ENCODE measurements at places on chromosomes 5 and 9.
A peak's percentile ranks its signal among the peaks of the same experiment; 100 is the strongest.

DNA sequence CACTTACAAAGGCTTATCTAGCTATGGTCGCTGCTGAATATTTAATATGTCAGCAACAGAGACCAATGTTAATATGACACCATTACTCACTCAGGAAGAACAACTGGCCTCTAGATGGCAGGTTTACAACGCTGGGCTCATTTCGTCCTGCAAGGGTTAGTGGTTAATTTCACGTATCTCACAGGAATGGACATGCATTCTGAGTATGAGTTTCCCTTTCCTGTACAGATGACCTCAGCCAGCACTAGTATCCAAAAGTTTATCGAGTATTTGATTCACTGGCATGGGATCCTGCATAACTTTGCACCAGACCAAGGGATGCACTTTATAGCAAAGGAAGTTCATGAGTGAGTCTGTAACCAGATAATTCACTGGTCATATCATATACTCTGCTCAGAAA is 8.7 kb upstream of the TRPC7 start:
- no peak for DNase-seq

- DNase-seq = no peak
These were observed 24.0 kb downstream of the NDUFS6 start for GRCh38 chr5:1824903-1825841.

DNA sequence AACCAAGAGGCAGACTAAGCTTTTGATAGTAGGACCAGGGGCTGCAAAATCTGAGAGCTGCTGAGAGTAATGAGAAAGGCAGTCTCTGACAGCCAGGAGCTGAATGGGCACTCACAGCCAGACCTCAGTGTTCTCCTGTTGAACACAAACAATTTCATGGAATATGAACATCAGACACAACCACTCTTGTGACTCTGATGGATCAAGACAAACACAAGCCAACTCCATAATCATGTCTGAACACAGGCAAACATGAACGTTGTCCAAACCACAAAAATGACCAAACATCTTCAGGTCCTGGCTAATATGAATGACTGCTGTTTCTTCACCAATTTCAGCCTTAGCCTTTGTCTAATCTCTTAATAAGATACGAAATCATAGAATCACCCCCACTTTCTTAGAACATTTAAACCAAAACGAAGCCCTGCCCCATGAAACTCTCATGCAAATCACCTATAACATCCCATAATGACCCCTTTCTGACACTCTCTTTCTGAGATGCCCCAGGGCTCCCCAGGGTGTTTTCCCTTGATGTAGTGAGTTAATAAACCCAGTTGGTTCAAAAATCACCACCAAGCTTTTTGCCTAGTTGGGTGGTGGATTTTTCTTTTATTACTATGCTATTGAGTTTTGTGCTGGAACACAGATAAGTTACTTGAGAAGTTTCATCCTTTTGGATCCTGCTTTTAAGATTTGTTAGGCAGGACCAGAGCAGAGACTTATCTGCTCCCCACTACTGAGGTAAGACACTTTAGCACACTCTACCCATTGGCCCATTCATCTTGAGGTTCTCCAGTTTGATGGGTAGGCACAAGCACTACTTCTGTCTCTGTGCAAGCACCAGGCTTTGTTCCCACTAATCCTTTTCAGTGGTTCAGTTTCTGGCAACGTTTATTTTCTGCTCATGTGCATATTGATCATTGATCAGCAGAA is 5.9 kb upstream of the ERAP2 start:
- DNase-seq = no peak

DNA sequence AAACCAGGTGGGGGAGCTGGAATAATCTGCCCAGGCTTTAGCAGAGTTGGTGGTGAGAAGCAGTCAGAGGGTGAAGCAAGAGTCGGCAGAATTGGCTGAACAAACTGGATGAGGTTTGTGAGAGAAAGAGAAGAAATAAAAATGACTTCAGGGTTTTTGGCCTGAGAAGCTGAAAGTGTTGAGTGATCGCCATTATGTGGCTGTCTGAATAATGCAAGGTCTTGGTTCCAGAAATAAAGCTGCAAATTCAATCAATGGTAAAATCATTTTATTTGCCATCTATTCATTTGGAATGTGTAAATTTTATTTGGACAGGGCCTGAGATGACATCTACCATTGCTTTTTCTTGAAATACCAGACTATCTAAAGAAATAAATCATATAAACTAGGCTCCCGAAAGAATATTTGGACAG is 50.4 kb upstream of the DAB2 start:
- no peak for DNase-seq

- no peak for DNase-seq
These were observed 1085.2 kb upstream of the ARRDC3 start for GRCh38 chr5:92468295-92468694.

GRCh38 chr5:114790403-114790792 is 379.3 kb downstream of the TRIM36 start:
- DNase-seq = no peak

DNA sequence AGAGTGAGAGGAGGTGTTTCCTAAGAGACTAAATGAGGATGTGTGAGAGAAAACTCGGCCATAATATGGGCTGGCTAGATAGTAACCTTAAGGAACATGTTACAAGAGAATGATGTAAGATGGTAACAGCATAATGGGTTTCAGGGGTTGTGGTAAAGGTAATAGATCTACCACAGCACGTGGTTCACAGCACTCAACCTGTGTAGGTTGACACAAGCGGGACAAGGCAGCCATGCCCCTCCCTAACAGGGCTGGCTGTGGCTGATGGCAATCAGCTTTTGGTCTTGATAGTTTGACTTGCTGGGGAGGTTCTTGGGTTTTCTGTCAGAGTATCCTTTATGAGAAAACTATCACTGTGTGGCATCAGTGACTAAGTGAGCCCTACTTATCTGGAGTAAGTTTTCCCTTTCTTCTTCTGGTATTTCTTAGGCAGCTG is 138.6 kb downstream of the TRIO start:
- DNase-seq = no peak

DNA sequence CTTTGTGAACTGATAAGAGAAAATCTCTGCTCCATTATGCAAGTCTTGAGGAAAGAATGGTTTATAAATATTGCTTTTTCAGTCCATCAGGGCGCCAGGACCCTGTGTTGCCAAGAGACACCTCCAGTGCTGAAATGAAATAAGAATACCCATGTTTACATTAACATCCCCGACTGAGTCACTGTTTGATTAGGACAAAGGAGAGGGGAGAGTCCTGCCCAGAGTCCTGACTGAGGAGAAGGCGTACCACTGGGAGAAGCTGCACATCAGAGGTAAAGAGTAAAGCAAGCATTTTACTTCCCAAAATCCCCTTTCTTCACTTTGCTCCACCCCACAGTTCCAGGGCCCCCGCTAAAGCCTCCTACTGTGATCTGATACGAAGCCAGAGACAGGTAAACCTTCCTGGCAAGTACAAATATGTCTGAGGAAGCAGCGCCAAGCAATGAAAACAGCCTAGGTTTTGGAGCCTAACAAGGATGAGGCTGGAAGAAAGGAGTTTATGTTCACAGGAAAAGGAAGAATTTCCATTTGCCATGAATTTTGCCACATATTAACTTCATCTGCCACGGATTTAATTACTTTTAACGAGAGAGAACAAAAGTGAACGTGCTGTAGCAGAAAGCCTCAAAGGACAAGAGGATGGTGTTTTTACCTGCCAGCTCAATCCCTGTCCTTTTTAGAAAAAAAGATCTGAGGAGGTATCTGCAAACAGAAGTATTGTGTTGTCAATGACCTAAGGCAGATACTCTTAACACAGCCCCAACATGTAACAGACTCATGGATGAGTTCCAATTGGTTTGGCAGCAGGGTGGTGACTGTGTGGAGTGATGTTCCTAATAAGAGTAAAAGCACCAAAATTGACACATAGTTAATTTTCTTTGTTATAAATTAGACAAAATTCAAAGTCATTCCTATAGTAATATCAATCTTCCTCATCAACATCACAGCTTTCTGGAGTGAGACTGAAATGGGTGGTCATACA is 209.4 kb upstream of the TLE4 start:
- no peak for DNase-seq

- DNase-seq = peak; percentile 23
These were observed 32.7 kb upstream of the FSD1L start for GRCh38 chr9:105414947-105415661.

GRCh38 chr9:135226369-135227050 is 139.0 kb downstream of the OLFM1 start:
- DNase-seq = peak; percentile 1

GRCh38 chr9:85263288-85263687 is 478.5 kb downstream of the AGTPBP1 start:
- no peak for DNase-seq

GRCh38 chr5:78523314-78524193 is 125.0 kb downstream of the LHFPL2 start:
- DNase-seq = no peak

GRCh38 chr5:163914910-163915309 is 409.5 kb downstream of the MAT2B start:
- no peak for DNase-seq

- no peak for DNase-seq
These were observed 13.0 kb downstream of the ERAP1 start for GRCh38 chr5:96794757-96795156.

GRCh38 chr5:104903941-104904340 is 1341.4 kb upstream of the NUDT12 start:
- DNase-seq = no peak
